ENCODE measurements at places on chromosomes 5 and 9.

GRCh38 chr9:128001779-128002298, 21.1 kb upstream of the EEIG1 start:
- DNase-seq = no peak

GRCh38 chr9:38003230-38003629, 65.8 kb downstream of the SHB start:
- no peak for DNase-seq

DNA sequence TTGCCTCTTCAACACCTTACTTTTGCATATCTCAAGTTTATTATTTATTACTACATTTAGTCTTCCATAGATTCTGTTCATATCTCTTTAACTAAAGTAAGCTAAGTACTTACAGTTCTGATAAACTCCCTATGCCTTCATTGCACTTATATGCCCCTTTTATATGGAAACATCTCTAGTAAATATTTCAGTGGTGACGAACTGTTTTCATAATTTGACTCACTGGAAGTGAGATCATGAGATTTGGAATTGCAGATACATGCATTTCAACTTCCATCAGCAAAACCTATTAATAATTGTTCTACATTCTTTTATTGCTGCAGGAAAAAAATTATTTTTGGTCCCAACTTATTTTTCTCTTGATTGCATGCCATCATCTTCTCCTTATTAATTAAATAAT, 263.5 kb downstream of the CD180 start:
- no peak for DNase-seq

DNA sequence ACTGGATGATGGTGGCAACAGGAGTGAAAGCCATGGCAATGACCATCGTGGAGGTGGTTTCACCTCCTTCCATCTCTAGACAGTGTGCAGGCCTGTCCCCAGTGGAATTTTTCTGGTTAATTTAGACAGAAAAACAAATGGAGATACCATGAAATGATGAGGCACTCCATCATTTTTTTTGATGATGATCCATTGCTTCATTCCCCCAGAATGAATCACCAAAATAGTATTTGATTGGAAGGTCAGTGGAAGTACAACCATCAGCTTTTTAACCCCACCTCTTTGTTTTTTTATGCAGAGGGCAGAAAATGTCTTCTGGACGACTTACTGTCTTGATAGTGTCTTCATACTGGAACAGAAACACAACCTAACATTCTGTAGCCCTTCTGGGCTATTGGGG, 42.6 kb upstream of the ADRA1B start:
- DNase-seq = no peak

DNA sequence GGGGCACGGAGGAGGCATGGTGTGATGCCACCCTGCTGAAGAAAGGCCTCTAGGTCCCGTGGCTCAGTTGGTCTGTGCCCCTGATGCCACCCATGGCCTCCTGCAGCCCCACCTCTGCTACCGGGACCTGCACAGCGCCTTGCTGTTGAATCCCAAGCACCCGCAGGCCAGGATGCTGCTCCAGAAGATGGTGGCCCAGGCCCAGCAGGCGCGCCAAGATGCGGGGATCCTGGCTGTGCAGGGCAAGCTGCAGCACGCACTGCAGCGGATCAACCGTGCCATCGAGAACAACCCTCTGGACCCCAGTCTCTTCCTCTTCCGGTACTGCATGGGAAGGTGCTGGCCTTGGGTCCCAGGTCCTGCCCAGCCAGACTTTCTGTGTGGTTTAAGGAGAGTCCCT, 7.1 kb downstream of the TTC16 start:
- DNase-seq = no peak

GRCh38 chr5:746258-746761, 38.2 kb downstream of the ZDHHC11B start:
- no peak for DNase-seq

- no peak for DNase-seq
These were observed 12.5 kb upstream of the MAMDC2 start for GRCh38 chr9:70031141-70031545.

GRCh38 chr9:94681508-94681907, 42.2 kb upstream of the FBP1 start:
- peak; percentile 37 for DNase-seq

GRCh38 chr5:178780581-178781498, 50.4 kb upstream of the ZNF354A start:
- DNase-seq = no peak

- DNase-seq = no peak
These were observed 108.5 kb downstream of the ELAVL2 start for GRCh38 chr9:23717505-23717904.

GRCh38 chr9:127148014-127148413, 25.6 kb upstream of the ANGPTL2 start:
- DNase-seq = no peak

DNA sequence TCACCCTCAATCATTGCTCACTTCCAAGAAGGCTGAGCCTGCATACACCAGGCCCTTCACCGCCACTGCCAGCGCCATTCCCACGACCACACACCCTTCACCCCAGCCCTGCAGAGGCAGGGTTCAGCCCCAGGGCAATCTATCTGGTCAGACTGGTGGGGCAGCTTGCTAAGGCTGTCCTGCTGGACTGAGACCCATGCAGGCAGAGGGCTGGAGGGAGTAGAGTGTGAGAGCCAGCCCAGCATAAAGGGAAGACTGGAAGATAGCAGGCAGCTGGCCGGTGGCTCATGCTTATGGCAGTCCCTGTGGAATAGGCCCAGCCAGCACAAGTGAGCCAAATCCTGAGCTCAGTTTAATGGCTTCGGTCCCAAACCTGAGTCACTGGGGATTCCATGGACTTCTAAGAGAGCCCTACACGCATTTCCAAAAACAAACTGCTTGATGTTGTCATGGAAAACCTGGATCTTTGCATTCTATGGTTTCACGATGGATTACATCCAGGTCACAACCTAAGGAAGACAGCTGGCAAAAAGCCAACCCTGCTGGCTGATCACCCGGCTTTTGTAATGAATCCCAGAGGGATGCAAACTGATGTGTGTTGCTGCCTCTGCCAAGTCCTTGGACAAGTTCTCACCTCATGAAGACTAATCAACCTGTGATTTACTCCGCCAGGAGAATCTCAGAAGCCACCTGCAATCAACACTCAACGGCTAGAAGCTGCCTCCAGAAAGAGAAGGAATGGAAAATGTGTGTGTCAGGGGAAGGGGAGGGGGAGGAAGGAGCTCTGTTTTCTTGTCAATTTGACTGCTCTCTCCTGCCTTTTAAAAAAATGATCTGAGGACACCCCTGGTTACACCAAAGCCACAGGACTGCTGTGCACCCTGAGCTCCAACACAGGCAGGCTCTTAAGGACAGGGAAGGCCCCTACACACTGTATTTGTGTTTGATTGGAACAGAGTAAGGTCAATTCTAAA, 143.6 kb downstream of the LHFPL2 start:
- no peak for DNase-seq

DNA sequence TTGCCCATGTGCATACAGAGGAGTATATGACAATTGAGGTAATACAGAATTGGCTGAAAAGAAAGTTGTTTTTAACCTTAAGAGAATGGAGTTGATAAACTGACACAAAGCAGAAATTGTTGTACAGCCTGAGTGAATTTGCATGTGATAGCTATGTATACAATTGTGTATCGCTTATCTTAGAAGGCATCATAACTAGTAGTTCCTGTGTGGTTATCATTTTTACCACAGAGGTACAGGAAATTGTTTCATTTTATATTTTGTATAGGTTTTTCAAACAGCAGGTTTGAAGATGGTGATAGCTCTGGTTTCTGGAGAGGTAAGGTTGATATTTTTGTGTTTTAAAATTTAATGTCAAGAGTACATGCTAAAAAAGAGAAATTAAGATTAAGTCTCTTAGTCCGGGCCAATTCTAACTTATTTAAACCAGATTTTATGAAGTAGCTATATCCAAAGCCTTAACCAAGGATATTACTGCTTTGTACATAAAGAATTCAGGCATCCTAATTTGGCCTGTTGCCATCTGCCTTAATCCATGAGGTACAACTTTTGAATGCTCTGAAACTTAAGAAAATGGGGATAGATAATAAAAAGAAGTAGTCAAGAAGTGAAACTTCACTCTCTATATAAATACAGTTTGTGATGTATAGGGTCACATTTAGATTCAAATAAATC, 26.0 kb downstream of the DDX4 start:
- no peak for DNase-seq

- no peak for DNase-seq
These were observed 11.5 kb upstream of the BOD1 start for GRCh38 chr5:173627860-173628392.

DNA sequence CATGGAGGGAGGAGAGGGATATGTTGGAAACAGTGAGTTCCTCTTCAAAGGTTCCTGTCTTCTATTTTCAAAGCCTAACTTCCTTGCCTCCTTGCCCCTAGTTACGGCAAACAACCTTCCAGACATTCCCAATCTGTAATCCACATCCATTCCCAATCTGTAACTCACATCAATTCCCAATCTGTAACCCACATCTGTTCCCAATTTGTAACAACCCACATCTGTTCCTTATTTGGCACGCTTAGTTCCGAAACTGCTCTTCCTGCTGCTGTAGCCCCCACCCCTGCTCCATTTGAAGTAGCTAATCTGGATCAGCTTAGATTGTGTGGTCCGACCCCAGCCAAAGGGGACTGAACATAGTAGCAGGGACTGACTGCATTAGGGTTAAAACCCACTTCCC, 23.9 kb upstream of the IDNK start:
- no peak for DNase-seq

DNA sequence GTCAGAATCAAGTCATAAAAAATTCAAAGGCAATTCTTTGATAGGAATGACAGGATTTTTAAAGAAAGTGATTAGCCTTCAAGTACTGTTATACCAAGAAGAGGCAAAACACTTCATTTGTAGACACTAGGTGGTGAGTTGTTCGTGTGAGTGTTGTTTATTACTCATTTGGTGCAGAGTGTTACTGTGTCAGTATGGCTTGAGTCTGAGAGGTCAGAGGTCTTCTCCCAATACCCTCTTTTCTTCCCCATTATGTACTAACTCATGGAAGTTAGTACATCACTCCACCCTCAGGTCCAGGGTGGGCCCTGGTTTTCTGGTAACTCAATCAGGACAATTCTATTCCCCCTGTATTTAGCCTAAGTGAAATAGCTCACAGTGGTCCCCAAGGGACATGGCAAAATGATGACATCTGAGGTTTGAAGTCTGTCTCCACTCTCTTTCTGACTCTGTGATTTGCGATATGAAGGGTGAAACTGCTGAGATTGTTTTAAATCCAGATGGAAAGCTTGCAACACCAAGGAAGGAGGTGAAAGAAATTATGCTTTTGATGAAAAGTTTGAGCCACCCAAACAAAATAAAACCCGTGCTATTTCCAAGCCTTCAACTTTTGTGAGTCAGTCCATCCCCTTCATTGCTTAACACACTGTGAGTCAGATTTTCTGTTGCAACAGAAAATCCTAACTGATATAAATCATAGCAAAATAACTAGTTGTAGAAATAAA, 56.8 kb downstream of the NUDT12 start:
- no peak for DNase-seq

GRCh38 chr5:9716838-9717281, 86.7 kb upstream of the TAS2R1 start:
- DNase-seq = no peak

- DNase-seq = no peak
These were observed 17.9 kb upstream of the TNIP1 start for GRCh38 chr5:151098768-151099121.

- no peak for DNase-seq
These were observed 387.9 kb upstream of the DAP start for GRCh38 chr5:11148810-11149539.

DNA sequence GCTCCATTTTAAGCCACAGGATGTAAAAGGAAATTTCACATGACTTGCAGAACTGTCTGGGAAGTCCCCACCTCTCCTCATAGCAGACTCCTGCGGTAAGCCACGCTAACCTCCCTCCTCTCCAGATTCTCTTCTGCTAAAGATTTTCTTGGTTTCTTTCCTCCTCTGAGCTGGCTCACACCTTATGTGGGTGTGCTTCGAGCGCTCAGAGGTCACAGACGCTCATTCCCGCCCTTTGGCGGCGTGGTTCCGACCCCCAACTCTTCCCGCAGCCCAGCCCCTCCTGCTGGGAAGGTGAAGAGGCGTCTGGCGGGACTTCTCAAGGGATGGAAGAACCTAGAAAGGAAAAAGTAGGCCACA, 32.9 kb upstream of the CDK20 start:
- peak; percentile 53 for DNase-seq

GRCh38 chr5:57417971-57418370, 64.6 kb downstream of the ACTBL2 start:
- no peak for DNase-seq

- DNase-seq = no peak
These were observed 57.7 kb upstream of the IRX1 start for GRCh38 chr5:3537942-3538341.

- no peak for DNase-seq
These were observed 7.1 kb downstream of the NEK6 start for GRCh38 chr9:124264823-124265233.
